ENCODE measurements at places on chromosomes 7 and 10. TPM values are rescaled to one million over a fixed set of nuclear protein-coding genes. Genes with fewer than 3 reads are reported as not detected.

TMEM270 gene
- total RNA-seq: not detected

PON3 gene
- total RNA-seq: not detected

KIF11 gene
- 30.1 TPM for total RNA-seq

REEP3 gene
- total RNA-seq: 10.3 TPM

SLC16A9 gene
- 2.1 TPM for total RNA-seq

ZNF425 gene
- total RNA-seq: 0.66 TPM

RBP4 gene
- 0.91 TPM for total RNA-seq

SUPV3L1 gene
- total RNA-seq: 103 TPM

ZNF277 gene
- 20.3 TPM for total RNA-seq

MSMB gene
- total RNA-seq: not detected

JCAD gene
- not detected for total RNA-seq

ZNF680 gene
- total RNA-seq: 12.0 TPM

WDR86 gene
- not detected for total RNA-seq

SP8 gene
- 1.2 TPM for total RNA-seq

PLXDC2 gene
- 0.16 TPM for total RNA-seq

ZYX gene
- total RNA-seq: 130 TPM

NACAD gene
- total RNA-seq: 0.02 TPM

ASZ1 gene
- not detected for total RNA-seq

ACTR3C gene
- total RNA-seq: 10.0 TPM

HOXA1 gene
- not detected for total RNA-seq

DIP2C gene
- 0.09 TPM for total RNA-seq

SLC26A5 gene
- not detected for total RNA-seq

ADIRF gene
- not detected for total RNA-seq

GRID2IP gene
- not detected for total RNA-seq

NCF1 gene
- total RNA-seq: 0.29 TPM

PRR15 gene
- not detected for total RNA-seq

PRKAR2B gene
- total RNA-seq: 115 TPM

ABCA13 gene
- total RNA-seq: 0.69 TPM

SNX10 gene
- total RNA-seq: 11.8 TPM

SPDYE16 gene
- total RNA-seq: not detected

AGMO gene
- 0.60 TPM for total RNA-seq

SRRM3 gene
- 0.47 TPM for total RNA-seq

GPR15LG gene
- not detected for total RNA-seq

SPDYE5 gene
- total RNA-seq: 0.09 TPM

Measured in K562 (cell line).